ENCODE measurements at places on chromosomes 2 and 18. TPM values are rescaled to one million over a fixed set of nuclear protein-coding genes. Genes with fewer than 3 reads are reported as not detected.
A peak's percentile ranks its signal among the peaks of the same experiment; 100 is the strongest.

DNA sequence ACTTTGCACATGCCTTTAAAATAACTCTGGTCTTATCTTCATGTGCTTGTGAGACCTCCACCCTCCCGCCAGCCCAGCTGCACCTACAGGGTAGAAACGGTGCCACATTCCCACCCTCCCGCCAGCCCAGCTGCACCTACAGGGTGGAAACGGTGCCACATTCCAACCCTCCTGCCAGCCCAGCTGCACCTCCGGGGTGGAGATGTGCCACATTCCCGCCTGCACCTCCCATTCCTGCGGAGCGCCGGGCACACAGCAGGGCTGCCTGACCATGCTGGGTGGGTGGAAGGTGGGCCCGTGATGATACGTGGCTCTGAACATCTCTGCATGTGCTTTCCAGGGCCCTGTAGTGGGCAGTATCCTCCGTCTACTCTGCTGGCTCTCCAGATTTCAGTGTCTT lies 243.7 kb upstream of the PXDN start:
- no peak for DNase-seq

DNA sequence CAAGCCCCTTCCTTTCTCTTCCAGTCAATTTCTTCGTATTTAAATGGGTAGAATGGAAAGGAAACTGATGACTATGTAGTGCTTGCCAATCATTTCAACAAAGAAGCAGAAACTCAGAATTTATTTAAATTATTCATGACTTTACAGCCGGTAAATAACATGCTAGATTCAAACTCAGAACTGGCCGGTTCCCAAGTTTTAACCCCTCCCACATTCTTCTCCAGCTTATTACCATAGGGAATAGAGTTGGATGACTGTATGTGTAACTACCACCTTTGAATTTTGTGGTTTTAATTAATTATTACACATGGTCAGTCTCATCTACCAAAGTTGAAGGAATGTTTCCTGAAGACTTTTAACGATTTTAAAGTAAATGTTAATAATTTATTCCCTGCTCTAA lies 819.3 kb upstream of the LRATD1 start:
- DNase-seq: peak; percentile 19

Gene ANKRD44
- 1.7 TPM for total RNA-seq

- no peak for DNase-seq
These were observed 34.0 kb upstream of the ERMN start for GRCh38 chr2:157359628-157360027.

Gene HOXD9
- total RNA-seq: 9.8 TPM

- peak; percentile 9 for DNase-seq
These were observed 15.0 kb upstream of the ELOA2 start for GRCh38 chr18:47050468-47050867.

- DNase-seq: no peak
These were observed 97.3 kb upstream of the PIEZO2 start for GRCh38 chr18:11246495-11247300.

Gene CHAC2
- 21.1 TPM for total RNA-seq

DNA sequence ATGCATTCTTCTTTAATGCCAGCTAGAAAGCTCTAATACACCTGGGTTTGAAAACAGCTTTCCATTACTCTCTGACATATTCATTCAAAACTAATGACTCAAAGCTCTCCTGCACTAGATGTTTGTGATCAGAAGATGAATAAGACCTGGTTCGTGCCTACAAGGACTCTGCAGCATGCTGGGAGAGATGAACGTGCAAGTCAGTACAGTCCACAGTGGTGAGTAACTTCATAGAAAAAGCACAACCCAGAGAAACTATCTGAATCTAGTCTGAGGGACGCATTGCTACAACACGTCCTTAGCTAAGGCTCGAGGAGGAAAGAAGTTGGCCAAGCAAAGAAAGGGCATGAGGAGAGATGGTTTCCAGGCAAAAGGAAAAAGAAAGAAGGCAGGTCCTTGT lies 234.3 kb downstream of the OSR1 start:
- DNase-seq: no peak

DNA sequence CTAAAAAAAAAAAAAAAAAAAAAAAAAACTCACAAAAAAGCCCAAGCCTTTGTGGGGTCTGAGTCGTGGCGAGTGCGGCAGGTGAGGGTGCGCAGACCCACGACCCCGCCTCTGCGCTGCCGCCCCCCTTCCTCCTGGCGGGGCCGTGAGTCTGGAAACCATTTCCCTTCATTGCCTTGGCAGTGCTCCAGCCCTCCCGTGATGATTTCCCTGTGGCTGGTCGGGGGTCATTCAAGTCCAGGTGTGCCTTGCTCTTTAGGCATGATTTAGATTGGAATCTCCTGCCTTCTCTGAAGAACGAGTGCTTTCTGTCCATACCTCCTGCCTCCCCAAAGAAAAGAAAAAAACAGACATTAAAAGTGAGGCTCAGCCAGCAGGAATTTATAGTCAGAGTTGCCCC lies 161.8 kb downstream of the FAM210A start:
- DNase-seq: no peak

Data from epithelial cell of proximal tubule (primary cell).